Kidney epithelial cell (primary cell): ENCODE measurements at places on chromosomes 1 and 21.

DNA sequence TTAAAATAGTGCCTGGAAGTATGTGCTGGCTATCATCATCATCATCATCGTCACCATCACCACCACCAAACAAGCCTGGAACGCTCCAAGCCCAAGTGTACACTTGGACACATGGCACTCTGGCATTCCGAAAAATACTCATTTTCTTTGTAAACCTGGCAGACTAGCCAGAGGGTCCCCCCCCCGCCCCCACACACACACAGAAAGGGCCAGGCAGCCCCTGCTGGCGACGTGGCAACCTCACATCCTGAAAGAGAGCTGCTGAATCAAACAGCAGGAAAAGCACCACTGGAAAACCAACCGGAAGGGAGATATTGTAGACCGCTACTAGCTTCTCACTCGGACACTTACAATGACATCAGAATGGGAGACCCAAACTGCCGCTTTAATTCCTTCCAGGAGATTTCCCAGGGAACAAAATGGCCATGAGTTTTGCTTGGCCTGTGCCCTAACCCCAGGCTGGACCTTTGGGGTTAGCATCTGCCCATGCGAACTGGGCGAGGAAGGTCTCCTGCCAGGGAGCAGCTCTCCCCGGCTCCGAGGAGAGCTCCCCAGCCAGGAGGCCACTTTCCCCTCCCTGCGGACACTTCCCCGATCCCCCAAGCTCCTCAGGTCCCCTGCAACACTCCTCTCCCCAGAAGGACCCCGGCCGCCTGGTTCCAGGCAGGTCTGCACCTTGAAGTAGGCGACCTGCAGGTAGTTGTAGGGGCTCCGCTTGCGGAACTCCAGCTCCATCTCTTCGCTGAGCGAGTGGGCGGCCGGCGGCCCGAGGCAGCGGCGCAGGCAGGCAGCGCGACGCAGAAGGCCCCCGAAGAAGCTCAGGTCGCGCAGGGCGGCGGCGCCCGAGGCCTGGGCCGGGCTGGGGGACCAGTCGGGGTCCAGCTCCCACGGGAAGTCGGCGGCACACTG lies 742 bp downstream of the P3H1 start:
- DNase-seq = peak; percentile 50

DNA sequence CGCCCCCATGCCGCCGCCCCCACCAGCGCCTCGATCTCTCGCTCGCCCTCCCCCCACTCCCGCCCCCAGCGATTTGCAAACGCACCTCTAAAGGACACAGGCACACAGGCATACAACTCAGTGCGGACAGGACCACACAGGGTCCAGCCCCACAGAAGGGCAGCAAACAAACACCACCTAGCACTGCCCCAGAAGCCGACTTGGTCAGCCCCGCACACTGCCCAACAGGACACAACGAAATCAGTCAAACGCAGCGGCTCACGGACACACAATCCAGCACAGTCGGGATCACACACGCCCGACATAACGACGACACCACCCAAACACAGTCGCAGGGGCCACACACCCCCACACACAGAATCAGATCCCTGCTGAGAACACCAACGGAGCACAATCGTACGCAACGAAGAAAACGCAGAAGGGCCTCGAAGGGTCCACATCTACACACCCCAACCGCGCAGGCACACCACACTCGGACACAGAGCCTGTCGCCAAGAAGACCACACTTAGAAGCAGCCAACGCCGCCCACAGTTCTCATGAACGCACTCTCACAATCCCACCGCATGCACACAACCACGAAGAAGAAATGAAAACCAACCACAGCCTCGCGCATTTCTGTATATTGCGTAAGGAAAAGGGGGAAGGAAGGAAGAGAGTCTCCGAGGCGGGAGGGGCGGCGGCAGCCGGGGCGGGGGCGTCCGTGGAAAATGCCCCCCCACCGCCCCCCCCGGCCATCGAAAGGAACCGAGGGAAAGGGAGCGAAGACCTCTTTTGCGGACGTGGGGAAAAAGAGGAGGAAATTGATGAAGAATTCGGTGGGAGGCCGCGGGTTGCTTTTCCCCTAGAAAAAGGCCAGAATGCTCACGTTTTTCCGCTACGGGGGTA lies 481 bp downstream of the TAL1 start:
- no peak for DNase-seq

DNA sequence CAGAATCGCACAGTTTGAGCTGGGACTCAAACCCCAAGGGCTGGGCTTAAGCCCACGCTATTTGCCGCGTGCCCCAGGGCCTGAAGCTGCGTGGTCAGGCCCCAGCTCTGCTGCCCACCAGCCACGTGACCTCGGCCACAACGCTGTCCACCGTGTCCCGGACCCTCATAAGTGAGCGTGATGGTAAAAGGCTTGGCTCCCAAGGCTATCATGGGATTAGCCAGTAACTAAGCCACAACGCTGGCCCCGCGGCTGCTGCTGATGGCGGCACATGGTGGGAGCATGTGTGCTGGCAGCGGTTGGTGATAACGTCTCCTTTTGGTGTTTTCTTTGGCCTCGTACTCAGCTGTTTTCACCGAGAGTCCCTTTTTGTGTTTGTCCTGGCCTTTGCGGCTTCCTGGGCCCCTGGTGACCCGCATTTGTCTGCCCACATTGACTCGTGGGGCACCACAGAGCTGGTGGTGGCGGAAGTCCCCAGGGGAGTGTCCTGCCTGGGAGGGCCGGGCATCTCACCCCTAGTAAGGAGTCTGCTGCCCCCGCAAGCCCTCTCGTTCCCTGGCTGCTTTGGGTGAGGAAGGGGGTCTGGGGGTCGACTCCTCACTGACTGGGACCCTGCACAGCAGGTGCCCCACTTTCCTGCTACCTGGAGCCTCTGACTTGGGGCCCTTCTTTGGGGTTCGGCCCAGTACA lies 29.3 kb downstream of the PRKCZ start:
- DNase-seq = no peak

- DNase-seq = no peak
Observed at GRCh38 chr1:157915859-157916258, 74.3 kb upstream of the CD5L start.

DNA sequence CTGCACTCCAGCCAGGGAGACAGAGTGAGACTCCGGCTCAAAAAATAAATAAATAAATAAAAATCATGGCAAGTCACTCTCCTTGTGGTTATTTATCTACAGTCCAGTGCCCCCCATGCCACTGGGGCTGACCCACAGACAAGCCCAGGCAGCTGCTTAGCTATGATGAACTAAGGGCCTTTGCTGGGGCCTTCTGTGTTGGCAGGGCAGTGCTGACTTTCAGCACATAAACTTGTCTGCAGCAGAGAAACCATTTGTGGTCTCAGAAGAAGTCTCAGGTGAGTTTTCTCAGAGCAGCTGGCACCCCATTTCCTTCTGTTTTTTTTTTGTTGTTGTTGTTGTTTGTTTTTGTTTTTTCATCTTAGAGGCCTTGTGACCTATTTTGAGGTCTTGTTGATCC lies 20.9 kb upstream of the CFHR4 start:
- DNase-seq = no peak

DNA sequence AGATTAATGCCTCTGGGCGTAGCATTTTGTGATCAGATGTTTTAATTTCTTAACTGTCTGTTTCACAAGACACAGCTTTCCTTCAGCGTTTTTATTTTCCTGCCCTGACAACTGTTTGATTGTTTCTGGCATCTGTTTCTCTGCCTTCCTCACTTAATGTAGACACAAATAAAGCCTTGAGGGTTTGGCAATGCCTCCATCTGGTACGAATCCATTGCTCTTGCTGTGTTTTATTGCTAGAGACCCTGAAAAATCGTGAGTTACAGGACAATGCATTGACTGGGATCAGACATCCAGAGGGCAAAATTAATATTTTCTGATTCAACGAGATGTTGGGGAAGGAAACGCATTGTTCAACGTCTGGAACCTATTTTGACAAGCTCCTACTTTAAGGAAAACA lies 363.5 kb downstream of the MRPL39 start:
- no peak for DNase-seq
